Activated CD4-positive, alpha-beta T cell treated with anti-CD3 and anti-CD28 coated beads, Interleukin-2, amount 50 U/mL, for 48 hours (primary cell): ENCODE measurements at places on chromosomes 13 and 19.
A peak's percentile ranks its signal among the peaks of the same experiment; 100 is the strongest.

GRCh38 chr13:38804061-38804460 is 117.2 kb downstream of the FREM2 start:
- DNase-seq = no peak

GRCh38 chr13:25886438-25887214 is 165.2 kb downstream of the SHISA2 start:
- DNase-seq = no peak

DNA sequence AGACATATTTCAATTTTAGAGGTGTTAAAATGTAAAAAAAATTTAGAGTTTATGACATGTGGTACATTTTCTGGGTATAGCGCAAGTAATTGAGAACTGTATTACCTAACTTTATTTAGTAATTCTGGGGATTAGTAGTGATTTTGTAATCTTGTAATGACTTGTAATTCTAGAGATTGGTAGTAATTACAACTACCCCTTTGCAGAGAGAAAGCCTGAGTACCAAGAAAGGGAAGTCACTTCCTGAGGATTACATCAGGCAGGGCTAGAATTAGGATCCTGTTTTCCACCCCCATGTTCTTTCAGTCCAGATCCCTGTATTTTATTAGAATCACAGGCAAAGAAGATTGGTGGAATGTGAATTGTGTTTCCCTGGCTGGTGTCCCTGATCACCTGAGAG is 274.9 kb downstream of the KCNRG start:
- no peak for DNase-seq

DNA sequence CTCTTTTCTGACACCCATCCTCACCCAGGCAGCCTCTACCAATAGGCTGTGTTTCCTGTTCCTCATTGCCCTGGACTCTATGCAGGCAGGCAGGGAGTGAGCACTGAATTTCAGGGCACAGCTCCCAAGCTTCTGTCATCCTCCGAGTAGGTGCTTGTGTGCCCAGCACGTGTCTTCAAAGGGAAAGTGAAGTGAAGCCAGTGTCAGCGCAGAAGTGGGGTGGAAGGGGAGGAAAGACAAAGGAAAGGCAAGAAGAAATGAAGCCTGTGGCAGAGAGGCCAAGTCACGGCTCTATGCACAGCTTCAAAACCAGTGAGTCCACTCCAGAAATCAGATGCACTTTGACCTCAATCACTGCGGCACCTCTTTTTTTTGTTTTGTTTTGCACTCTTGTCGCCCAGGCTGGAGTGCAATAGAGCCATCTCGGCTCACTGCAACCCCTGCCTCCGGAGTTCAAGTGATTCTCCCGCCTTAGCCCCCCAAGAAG is 16.9 kb downstream of the CEBPA start:
- no peak for DNase-seq

DNA sequence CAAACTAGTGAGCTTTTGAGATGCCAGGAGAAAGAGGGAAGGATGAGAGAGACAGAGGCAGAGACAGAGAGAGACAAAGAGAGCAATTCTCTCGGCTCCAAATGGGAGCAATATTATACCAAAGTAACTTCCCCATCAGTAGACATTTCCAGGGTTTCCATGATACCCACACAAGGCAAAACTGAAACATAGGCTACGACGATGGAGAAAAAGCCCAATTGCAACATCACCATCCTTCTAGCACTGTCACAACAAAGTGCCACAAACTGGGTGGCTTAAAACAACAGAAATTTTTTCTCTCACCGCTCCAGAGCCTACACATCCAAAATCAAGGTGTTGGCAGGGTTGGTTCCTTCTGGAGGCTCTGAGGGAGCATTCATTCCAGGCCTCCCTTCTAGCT is 81.4 kb downstream of the KCTD12 start:
- no peak for DNase-seq

DNA sequence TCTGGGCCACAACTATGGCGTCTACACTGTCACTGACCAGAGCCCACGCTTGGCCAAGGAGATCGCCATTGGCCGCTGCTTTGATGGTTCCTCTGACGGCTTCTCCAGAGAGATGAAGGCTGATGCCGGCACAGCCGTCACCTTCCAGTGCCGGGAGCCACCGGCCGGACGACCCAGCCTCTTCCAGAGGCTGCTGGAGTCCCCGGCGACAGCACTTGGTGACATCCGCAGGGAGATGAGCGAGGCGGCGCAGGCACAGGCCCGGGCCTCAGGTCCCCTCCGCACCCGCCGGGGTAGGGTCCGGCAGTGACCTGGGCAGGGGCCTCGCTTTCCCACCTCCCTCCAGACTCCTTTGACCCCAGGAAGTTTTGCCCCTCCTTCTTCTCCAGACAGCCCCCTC is 7.6 kb downstream of the CILP2 start:
- DNase-seq = no peak

DNA sequence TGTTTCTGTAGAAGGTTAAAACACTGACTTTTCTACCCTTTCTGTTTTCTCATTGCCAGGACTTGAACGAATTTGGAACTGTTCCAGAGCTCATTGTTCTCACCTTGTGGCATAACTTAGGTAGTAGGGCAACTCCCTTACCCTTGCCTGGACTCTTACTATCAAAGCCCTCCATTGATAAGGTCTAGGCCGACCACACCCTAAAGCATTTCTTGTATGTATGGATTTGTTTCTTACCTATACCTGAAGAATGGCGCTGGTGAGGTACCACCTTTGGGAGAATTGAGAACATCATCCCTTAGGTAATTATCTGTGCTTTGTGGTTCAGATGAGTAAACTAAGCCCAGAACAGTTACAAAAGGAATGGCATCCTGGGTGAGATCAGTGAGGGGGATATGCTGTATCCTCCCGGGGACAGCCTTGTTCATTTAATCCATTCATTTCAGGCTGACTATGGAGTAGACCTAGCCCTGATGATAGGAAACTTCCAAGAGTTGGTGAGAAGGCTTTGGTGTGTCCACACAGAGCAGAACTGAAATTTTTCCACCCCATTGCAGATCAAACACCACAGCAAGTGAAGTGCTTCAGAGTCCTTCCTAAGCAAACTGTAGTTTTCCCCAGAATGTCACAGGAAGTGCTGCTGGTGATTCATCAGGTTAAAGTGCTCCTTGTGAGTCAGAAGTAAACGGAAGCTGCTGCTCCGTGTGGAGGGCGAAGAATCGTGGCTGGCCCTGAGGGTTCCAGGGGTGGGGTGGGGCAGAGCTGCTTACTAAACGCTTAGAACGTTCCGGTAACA is 113.0 kb downstream of the TEX26 start:
- DNase-seq = peak; percentile 84

DNA sequence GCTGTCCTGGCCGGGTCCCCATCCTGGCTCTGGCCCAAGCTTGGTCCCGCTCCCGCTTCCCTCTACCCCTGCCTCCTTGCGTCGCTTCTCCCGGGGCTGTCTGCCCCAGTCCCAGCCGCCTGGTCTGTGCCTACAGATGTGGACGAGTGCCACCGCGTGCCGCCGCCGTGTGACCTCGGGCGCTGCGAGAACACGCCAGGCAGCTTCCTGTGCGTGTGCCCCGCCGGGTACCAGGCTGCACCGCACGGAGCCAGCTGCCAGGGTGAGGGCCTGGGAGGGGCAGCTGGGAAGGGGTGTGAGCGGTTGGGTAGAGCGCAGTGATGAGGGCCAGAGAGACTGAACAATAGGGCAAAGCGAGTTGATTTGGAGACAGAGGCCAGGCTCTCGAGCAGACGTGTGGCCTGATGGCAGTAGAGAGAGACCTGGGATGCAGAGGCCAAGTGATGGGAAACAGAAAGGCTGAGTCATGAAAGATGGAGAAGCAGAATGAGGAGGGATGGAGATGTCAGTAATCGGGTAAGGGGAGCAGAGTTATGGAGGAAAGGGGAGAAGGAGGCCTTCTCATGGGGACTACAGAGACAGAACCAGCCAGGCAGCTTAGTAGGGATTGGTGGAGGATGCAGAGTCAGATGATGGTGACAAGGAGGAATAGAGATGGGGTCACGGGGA is 9.4 kb downstream of the LTBP4 start:
- DNase-seq = peak; percentile 71

DNA sequence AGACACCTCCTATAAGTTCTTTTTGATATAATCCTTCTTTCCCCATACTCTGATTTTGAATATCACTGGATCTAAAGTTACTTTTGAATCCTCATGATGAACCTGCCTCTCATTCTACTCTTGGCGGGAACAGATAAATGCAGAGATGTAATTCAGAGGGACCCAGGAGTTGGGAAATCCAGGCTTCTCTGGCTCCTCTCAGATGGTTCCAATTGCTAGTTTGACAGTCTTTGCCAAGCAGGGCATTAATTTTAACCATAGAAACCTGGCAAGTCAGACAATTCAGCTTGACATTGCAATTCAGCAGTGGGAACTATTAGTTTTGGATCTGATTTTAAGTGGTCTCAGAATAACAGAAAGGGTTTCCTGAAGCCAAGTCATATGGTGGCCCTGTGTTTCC is 67.3 kb upstream of the KLF12 start:
- no peak for DNase-seq

- DNase-seq = no peak
These were observed 355.8 kb downstream of the MYO16 start for GRCh38 chr13:108985166-108985565.

DNA sequence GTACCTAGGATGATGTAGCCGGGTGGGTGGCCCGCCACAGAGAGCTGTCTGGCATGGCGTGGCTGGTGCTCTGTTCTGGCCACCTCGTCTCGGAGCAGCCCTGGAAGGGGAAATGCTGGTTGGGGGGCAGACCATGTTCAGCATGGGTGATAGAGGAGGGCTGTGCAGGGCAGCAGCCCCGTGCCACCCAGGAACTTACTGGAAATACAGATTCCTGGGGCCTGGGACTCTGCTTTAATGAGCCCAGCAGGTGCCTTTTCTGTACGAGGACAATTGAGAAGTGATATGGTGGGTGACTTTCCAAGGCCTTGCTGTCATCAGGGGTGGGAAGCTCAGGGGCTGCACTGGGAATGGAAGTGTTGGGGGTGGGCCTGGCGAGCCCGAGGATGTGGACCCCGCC is 24.7 kb downstream of the SMARCA4 start:
- DNase-seq = no peak

GRCh38 chr13:64993514-64994164 is 2236.5 kb downstream of the PCDH9 start:
- no peak for DNase-seq

DNA sequence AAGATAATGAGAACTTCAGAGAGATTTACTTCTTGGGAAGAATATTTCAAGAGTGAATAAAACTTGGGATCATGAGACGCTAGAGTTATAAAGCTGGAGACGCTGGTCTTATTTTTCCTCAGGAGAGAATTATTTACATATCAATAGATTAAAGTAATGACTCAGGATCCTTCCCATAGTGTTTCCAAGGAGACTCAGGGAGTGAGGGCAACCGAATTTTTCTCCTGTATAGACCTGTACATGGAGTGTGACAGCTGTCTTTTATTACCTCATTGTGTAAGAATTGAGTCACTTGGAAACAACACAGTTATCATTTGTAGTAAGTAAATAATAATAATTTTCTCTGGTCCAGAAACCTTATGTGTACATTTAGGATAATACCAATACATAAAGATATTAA is 1905.5 kb downstream of the OLFM4 start:
- no peak for DNase-seq

DNA sequence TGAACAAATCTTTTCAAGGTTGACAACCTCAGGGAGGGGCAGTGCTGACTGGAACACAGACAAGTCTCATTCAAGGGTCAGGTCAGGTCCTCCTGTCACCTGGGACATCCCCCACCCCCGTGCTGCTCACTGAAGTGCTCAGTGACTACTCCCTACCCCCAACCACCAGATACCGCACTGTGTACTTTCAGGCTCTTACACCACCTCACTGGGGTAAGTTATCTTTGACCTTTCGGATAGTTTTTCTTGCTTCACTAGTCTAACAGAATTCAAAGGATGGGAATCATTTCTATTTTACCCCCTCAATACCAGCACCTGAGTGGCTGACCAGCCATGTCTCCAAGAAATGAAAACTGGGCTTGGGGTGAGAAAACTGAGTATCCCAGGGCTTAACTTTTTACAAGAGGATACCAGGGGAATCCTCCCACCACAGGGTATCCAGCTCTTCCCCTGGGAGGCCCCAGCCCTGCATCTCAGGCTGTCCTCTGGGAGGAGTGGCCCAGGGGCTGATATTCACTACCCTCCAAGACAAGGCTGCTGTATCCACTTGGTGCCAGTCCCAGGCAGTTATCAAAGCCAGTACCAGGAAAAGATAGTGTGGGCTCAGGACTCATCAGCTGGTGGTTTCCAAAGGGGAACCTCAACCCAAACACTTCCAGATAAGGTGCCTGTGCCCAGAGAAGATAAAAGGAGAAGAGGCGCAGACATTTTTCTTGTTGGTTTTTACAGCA is 2.1 kb downstream of the ZNF563 start:
- DNase-seq = peak; percentile 85

GRCh38 chr19:17488593-17489391 is 18.5 kb downstream of the SLC27A1 start:
- DNase-seq = peak; percentile 81

DNA sequence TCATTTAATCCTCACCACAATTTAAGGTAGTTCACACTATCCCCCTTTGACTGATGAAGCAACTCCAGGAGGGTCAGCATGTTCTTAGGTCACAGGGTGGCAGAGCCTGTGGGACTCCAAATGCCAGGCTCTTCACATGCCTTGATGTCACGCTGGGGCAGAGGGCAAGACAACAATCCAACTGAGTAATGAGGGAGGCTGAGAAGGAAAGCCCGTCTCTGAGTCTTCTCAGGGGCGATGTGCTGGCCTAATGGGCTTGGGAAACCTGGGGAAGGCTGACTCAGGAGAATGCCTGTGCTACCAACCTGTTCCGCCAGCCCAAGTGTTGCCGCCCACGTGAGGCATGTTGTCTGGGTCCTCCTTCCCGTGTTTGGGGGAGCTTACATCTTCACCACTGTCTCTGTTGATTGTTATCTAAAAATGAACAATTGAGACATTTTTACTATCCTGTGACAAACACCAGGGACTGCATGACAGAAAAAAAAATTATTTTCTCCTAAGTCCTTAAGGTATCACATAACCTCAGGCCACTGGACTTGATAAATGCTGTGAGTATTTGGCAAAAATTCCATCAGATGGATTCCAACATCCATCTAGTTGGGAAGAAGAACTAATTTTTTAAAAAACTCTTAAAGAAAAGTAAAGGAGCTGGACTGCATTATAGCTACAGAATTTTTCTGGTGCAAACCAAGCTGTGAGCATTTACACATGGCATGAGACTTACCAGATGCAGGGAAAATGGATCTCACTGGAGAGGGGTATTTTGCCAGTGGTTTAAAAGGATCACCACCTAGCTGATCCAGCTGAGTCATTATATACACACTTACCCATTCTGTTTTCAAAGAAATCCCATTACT is 157.5 kb downstream of the RGCC start:
- no peak for DNase-seq

DNA sequence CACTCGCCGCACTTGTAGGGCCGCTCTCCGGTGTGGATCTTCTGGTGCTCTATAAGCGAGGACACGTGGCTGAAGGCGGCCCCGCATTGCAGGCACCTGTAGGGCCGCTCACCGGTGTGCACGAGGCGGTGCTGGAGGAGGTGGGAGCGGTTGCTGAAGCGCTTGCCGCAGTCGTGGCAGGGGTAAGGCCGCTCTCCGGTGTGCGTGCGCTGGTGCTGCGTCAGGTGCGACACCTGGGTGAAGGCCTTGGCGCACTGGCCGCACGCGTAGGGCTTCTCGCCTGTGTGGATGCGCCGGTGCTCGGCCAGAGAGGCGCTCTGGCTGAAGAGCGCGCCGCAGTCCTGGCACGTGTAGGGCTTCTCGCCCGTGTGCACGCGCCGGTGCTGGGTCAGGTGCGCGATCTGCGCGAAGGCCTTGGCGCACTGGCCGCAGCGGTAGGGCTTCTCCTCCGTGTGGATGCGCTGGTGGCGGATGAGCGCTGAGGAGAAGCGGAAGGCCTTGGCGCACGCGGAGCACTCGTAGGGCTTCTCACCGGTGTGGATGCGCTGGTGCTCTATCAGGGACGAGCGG is 7.5 kb downstream of the ZNF835 start:
- no peak for DNase-seq
